ENCODE measurements at places on chromosomes 6 and 20. TPM values are rescaled to one million over a fixed set of nuclear protein-coding genes. Genes with fewer than 3 reads are reported as not detected.
A peak's percentile ranks its signal among the peaks of the same experiment; 100 is the strongest.

DNA sequence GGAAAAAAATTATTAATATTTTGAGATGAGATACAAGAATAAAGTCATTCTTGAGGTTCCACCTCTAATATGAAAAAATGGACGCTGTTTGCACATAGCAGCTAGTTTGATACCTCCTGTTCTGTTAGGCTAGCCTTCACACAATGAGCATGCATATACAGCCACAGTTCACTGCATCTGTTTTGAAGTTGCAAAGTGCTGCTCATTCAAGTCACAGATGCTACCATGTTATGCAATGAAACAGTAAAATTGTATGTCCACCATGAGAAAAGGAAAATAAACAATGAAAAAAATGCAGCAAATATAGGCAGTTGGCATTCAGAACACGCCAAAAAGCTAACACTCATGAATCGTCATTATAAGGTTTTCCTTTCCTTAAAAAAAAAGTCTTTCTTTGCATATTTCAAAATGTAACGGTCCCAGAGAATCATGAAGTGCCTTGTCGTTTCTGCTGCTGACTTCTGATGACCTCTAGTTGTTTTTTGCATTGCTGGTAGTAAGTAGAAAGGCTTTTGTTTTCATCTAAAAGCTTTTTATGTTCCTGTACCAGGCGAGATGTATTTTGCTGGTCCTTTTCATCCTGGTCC is 70.7 kb downstream of the MAP3K7 start:
- DNase-seq: no peak

DNA sequence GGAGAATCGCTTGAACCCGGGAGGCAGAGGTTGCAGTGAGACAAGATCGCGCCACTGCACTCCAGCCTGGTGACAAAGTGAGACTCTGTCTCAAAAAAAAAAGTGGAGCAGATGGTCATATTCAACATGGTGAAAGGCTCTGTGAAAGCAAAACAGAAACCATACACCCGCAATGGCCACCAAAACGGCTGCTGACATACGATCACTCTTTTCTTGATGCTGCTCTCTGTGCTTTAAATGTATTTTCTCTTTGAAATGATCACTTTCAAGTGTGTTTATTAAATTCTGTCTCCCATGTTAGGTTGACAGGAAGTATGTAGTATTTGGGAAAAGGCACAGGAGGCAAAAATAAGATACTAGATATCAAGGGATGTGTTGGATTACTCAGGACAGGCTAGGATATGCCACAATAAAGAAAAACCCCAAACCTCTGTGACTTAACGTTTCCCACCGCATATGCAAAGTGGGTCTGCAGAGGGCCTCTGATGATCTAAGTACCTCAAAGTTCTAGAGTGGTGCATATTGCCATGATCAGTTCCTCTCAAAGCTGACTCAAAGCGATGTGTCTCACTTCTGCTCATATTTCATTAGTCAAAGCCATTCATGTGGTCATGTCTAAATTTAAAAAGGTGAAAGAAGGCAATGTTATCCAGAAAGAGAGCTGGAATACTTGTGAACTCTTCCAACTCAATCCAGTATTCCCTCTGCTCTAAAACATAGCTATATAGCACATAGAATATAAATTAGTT is 155.1 kb upstream of the SOX4 start:
- peak; percentile 31 for DNase-seq

DNA sequence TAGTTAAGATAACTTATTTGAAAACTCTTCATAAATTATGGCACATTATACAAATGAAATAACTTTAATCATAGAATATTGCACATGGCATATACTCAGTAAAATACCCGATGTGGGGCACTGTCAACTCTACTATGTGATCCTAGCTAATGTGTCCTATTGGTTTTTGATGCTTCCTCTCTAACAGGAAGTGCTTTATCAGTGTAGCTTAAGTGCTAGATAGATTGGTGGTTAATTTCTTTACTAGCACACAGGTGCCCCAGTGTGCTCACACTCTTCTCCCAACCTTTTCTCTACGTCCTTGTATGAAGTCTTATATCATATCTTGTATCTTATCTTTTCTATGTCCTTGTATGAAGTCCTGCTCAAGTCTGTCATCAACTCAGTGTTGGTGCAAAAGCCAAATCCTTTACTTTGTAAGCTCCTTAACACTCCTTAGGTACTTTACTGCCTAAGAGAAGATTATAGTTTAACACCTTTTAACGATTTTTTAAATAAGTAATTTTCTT is 358.9 kb downstream of the CENPW start:
- DNase-seq: no peak

- DNase-seq: no peak
These were observed 2.3 kb upstream of the ALDH5A1 start for GRCh38 chr6:24492475-24492874.

FOXS1 gene
- total RNA-seq: 0.24 TPM

GRCh38 chr6:143528164-143528811 is 16.8 kb upstream of the FUCA2 start:
- no peak for DNase-seq

RHAG gene
- not detected for total RNA-seq

DNA sequence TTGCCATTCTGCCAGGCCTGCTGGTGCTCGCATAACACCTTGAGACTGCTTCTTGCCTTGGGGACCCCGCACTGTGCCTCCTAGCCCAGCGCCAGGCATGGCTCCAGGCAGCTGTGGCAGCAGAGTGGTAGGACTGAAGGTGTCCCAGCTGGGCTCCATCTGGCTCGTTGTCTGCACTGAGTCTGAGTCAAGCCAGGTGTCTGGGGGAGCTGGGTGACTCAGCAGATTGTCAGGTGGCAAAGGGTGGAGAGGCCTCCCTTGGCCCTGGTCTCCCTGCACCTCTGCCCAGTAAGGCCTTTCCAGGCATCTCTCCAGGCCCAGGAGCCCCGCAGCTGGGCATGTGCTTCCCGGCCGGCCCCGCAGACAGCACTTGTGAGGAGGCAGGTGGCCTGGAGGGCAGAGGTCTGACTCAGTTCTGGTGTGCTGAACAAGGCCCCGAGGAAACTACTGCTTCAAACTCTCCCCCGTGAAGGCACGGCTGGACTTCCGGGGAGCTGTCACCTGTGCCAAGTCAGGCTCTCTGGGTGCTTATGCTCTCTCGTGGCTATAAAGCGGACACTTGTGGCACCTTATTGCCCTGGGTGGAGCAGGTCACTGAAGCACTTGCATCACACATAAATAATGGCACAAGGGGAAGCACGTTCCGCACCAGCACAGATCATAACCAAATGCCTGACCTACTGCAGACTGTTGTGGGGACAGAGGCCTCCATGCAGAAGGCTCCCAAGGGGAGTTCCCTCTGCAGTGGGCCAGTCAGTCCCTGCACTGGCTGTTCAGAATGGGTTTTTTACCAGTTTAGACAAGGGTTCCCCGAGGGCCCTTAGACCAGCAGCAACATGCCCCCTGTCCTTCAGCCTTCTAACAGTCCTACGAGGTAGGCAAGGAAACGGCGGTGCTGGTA is 27.5 kb downstream of the FOXC1 start:
- peak; percentile 32 for DNase-seq

DNA sequence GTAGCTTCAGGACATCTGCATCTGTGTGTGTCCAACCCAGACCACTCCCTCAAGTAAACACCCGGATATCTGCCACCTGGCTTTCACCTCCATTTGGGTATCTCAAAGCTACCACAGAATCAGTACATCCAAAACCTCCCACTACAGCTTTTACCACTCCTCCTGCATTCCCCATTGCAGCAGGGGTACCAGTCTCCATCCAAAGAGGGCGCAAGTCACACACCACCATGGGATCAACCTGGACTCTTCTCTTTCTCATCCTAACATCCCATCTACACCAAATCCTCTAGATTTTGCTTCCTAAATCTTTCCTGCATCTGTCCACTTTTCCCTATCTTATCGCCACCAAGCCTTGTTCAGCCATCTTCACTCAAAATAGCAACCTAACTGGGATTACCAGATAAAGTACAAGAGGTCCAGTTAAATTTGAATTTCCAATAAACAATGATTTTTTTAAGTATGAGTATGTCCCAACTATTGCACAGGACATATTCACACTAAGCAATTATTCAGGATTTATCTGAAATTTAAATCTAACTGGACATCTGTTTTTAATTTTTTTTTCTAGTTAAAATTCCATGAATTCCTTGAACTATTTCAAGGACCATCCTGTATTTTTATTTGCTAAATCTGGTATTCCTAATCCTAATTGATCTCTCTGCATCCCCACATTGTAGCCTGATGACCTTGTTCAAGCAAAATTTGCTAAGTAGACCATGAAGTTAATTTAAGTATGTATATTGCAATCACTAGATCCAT is 164.3 kb upstream of the MLN start:
- peak; percentile 8 for DNase-seq

DNA sequence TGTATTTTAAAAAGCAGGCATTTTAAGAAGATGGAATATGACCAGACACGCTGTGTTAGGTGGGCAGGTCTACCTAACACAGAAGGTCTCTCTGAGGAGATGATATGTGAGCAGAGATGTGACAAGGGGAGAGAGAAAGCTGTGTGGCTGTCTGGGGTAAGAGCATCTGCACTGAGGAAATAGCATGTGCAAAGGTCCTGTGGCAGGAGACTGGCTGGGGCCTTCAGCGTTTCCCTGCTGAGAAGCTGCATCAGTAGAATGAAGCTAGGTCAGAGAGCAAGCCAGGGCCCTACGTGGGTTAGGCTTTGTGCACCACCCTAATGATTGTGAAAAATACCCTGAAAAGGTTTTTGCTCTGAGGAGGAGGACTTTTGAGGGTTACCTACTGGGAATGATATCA is 87.0 kb downstream of the TXNDC5 start:
- no peak for DNase-seq

HLA-DOB gene
- total RNA-seq: not detected

- no peak for DNase-seq
These were observed 33.9 kb downstream of the PSMG4 start for GRCh38 chr6:3292431-3293197.

THBD gene
- 18.0 TPM for total RNA-seq

CST4 gene
- not detected for total RNA-seq

DNA sequence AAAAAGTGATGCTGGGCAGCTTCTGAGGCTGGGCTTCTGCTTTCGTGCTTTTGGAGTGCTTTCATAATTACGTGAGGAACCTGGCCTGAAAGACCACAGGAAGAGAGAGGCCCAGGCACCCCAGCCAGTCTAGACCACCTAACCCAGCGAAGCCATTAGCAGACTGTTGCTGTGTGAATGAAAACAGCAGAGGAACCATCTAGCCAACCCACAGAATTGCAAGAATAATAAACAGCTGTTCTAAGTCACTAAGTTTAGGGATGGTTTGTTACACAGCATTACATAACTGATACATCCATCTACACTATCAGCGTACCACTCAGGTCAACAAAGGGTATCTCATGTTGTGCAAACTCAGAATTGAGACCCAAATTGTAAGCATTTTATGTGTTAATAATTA is 34.5 kb downstream of the FGD2 start:
- DNase-seq: no peak

GRCh38 chr6:20509212-20509611 is 25.0 kb upstream of the CDKAL1 start:
- DNase-seq: no peak

GRCh38 chr6:139126255-139126654 is 8.6 kb upstream of the HECA start:
- DNase-seq: peak; percentile 90

DNA sequence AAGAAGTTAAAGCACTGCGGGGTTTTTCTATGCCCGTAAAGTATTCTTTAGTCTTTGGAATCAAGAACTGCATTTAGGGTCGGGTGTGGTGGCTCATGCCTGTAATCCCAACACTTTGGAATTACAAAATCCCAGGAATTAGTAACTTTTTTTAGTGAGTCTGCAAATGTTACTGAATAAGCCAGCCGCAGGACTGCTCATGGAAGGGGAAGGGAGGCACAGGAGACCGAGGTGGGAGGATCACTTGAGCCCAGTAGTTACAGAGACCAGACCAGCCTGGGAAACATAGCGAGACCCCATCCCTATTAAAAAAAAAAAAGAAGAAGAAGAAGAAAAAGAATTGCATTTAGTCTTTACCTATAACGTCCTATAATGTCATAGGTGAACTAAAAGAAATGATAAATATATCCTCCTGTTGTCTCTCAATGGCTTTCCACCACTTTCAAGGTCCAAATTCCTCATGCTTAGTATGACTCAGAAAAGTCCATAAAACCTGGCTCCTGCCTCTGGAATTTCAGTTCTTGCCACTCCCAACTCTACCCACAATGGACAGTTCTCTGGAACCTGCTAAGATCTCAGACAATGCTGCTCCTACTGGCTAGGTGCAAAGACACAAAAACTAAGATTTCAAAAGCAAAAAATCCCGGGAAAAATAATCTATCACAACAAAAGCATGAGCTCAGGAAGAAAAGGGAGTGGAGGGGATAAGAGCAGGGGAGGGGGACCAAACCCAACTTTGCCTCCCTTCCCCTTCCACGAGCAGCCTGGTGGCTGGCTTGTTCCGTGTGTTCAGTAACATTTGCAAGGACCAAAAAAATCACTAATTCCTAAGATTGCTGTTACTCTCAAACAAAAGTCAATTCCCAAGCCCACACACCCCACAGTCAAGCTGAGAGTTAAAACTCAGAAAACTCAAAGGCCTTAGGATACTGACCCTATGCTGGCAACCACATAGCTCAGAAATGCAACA is 39.0 kb downstream of the B4GALT5 start:
- peak; percentile 78 for DNase-seq

DNA sequence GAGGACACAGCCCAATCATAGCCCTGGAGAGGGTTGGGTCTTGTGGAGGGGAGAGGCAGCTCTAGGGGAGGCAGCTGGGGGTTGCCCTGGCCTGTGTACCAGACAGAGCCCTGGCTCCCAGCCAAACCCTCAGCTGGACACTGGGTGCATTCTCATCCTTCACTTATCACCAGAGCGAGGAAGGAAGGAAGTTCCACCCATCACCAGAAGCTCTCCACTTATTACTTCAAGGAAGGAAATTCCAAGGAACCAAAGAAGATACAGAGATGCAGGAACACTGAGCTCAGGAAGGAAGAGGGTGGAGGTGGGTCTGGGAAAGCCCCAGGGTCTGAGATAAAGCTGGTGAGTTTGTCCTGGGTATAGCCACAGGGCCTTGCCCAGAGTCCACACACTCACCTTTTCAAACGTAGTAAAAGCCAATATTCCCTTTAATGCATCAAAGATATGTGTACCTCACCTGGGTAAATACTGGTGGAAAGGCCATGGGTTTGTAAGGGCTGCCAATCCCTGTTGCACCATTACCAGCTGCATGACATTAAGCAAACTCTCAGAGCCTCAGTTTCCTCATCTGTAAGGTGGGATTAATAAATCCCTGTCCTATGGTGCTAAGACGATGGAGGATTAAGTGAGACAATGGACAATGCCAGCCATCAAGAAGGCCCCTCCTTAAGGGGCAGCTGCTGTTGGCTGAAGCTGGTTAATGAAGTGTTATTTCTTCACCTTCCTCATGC is 109.7 kb upstream of the NAA20 start:
- DNase-seq: peak; percentile 63
